AG09309 (cell line): ENCODE measurements at places on chromosomes 12 and 14.

DNA sequence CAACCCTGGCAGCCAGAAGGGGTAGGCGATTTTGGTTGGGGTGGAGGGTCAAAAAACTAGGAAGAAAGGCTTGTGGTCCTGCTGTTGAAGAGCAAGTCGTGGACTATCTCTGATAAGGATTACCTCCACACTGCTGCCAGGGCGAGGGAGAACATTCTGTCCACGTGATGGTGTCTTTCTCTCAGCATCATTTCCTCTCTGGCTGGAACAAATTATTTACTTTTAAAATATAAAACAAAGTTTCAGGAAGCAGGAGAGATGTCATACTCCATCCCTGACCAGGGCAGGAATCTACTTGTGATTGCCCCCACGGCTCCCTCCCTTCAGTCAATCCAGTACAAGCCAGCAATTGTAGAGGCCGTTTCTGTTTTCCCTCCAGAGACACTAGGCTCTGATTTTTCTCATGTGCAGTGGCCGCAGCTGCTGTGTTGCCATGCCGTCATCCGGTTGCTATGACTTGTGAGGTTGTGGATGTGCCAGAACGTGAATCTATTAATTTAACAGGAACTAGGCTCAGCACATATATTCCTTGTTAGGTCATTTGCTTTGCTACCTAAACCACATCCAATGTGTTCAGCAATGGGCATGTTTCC, 61.5 kb upstream of the PTGR2 start:
- DNase-seq, result peak; percentile 78

DNA sequence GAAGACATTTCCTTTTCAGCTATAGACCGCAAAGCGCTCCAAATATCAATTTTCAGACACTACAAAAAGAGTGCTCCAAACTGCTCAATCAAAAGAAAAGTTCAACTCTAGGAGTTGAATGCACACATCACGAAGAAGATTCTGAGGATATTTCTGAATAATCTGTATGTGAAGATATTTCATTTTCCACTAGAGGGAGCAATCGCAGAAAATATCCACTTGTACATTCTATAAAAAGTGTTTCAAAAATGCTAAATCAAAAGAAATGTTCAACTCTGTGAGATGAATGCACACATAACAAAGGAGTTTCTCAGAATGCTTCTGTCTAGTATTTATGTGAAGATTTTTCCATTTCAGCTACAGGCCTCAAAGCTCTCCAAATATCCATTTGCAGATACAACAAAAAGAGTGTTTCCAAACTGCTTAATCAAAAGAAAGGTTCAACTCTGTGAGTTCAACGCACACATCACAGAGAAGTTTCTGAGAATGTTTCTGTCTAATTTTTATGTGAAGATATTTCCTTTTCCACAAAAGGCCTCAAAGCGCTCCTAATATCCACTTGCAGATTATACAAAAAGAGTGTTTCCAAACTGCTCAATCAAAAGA, 643.8 kb upstream of the ALG10B start:
- DNase-seq, result no peak

GRCh38 chr12:68573406-68573805, 37.3 kb upstream of the RAP1B start:
- DNase-seq, result no peak

DNA sequence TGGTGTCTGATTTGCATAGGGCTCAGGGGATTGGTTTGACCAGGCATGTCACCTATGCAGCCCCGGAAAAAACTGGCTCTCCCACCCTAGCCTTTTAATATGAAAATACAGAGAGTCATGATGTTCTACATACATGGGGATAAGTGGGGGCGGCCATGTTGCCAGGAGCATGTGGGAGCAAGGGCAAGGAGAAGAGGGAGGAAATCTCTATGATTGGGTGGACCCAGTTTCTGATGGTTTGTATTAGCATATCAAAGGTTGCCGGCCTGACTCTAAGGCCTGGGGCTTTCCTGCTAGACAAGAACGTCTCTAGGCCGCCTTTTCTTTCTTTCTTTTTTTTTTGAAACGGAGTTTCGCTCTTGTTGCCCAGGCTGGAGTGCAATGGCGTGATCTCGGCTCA, 123.4 kb upstream of the CPSF6 start:
- DNase-seq, result no peak

- no peak for DNase-seq
These were observed 175.9 kb upstream of the RBM19 start for GRCh38 chr12:114141921-114142564.

DNA sequence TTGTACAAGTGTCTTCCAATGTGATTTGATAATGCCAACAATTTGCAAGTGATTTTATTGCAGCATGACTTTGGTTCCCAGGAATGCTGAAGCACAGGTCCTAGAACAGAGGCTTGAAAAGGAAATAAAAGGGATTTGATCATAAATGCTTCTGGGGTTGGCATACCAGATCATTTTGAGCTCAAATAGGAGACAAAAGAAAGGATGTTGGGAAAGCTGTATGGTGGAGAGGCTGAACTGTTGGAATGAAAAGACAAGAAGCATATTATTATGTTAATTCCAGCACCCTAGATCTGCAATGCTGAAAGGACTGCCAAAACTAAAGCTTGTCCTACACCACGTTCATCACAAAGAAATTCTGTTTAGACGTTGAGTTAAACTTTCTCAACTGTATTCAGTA, 143.1 kb downstream of the BICD1 start:
- no peak for DNase-seq

DNA sequence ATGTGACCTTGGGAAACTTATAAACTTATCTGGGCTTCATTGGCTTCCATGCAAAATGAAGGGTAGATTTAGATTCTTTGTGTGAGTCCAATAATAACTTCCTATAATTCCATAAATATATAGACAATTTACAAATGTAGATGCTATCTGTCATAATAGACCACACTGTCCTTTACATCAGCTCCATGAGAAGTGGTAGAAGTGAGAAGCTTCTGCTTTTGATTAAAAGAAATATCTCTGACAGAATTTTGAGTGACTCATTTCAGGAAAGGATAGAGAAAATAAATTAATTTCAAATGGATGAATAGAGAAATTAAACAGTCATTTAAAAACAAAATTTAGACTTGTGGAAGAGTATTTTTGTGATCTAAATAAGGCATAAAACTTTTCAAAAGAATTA, 329.7 kb upstream of the ATP2B1 start:
- no peak for DNase-seq

- DNase-seq, result no peak
These were observed 75.5 kb upstream of the DCD start for GRCh38 chr12:54723379-54724256.

DNA sequence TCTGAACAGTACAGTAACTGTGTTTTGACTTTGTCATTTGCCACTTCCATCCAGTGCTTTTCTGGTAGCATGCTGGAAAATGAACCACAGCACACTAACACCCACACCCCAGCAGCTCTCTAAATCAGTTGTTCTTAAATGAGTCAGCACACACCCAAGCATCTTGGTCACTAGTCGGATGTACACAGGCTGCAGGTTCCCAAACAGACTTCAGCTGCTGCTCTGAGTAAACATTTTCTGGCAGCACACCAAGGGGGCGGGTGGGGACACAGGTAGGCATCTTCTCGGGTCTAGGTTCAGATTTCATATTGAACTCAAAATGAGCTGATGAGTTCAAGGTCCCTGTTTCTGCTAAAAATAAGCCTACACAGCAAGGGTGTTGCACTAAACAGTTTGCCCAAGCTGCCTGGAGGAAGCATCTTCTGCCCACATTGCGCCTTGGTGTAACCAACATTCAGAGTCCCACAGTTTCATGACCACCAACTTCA, 39.8 kb downstream of the IFNG start:
- DNase-seq, result no peak

GRCh38 chr14:31510855-31511254, 23.0 kb upstream of the GPR33 start:
- no peak for DNase-seq
